Temporal lobe (tissue), 4 donors: ENCODE measurements at places on chromosomes 5 and 9. TPM values are rescaled to one million over a fixed set of nuclear protein-coding genes. Genes with fewer than 3 reads are reported as not detected.

RNF208 gene
- 1.7 TPM for total RNA-seq

SLC6A3 gene
- not detected for total RNA-seq

OR1Q1 gene
- not detected for total RNA-seq

SLC6A19 gene
- under 0.01 TPM for total RNA-seq

PRRC1 gene
- 47.2 TPM for total RNA-seq

PALM2AKAP2 gene
- 2.5 TPM for total RNA-seq

PCDHB5 gene
- 7.6 TPM for total RNA-seq

SLC34A3 gene
- total RNA-seq: not detected
